ENCODE measurements at places on chromosomes 5 and 9.

GRCh38 chr5:42923710-42924109, 112.0 kb upstream of the SELENOP start:
- no peak for DNase-seq

- DNase-seq: no peak
Observed at GRCh38 chr5:88298425-88298824, 29.8 kb upstream of the TMEM161B start.

GRCh38 chr9:78038620-78039300, 7.1 kb upstream of the GNAQ start:
- no peak for DNase-seq

DNA sequence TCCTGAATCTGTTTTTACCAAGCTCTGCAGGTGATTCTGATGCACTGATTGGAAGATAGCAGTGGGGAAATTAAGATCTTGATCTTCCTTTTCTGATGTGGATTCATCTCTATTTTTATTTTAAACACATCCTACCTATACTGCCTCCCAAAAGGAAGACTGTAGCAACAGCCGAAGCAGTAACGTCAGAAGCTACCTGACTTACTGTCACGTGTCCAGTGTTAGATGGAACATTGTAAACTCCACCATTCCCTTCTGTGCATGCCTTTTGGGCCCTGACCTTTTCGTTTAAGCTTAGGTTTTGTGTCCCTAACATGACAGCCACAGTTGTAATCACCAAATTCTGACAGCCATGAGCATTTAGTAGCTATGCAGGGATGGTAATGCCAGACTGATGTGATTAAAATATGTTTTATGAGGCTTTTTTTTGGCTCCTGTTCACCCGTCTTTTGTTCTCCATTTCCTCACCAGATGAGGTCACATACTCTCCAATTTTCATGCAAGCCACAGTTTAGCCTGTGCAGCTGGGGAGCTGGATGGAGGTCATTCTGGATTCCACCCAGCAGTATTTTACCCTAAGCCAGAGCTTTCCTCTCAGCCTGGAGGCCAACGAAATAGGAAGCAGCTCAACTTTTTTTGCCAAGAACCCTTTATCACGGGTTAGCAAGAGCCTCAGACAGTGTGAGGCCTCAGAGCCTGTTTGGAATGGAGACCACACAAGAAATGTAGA, 15.6 kb upstream of the FOXD1 start:
- no peak for DNase-seq

DNA sequence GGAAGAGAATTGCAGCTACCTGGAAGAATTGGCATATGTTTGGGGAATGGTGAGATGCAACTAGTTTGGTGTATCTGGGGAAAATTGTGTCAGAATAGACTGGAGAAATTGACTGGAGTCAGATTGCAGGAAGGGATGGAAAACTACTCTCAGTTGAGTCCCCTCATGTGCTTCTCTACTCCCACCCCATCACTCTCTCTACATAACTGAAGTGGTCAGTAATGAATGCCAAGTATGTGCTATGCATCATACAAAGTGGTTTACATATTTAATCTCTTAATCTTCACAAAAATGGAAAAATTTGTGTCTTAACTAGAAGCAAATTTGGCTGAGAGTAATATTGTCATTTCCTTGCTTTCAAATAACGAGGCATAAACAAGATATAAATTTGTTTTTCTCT, 146.4 kb upstream of the TNC start:
- DNase-seq: no peak

DNA sequence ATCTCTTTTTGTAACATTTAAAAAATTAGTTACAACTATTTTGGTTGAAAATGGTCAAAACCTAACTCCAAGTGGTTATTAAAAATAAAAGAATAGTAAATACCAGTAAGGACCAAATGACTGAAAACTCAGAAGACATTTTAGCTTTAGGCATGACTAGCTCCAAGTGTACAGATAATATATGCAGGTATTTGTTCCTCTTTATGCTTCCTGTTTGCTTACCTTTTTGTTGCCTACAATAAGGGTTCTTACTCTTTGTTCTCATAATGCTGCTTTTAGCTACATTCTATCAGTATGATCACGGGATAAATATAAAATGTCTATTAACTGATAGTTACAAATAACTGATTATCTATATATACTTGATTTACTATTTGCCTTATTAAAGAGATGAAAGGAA, 259.6 kb downstream of the CDH12 start:
- no peak for DNase-seq

GRCh38 chr9:77510666-77511065, 137.5 kb downstream of the GNA14 start:
- DNase-seq: no peak

- peak; percentile 57 for DNase-seq
Observed at GRCh38 chr9:37998881-37999587, 70.0 kb downstream of the SHB start.

DNA sequence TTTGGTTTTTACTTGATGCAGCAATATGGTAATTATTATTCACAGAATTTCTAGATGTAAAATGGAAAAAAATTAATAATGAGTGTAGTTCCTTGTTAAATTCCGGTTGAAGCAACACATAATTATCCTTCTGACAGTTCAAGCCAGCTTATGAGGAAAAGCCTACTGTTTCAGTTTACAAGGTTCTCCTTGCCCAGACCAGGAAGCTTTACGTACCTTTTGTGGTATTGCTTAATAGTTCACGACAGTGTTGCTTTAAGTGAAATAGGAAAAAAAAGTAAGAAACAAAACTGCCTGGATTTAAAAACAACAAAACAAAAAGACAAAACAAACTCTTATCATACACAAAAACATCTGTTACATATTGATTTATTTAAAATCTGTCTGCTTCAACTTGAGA, 547.3 kb upstream of the C9orf72 start:
- no peak for DNase-seq

GRCh38 chr9:18585996-18586395, 112.0 kb downstream of the ADAMTSL1 start:
- DNase-seq: no peak

GRCh38 chr5:169534311-169534880, 49.2 kb upstream of the SPDL1 start:
- no peak for DNase-seq

DNA sequence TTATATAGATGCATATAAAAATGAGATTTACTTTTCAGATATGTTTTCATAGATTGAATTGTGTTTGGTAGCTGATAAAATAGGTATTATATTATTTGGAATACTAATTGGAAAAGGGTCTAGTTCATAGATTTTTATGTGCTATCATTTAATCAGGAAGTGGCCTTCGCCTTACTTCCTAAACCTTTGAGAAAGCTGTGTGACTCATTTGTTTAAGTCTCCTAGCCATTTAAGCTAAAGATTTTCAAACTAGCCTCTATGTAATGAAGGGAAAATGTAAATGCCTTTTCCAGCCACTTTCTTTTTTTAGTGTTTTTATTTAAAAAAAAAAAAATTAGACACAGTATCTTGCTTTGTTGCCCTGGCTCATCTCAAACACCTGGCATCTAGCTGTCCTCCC, 97.5 kb downstream of the DMXL1 start:
- DNase-seq: no peak

GRCh38 chr5:74685979-74686631, 1.1 kb downstream of the HEXB start:
- DNase-seq: peak; percentile 56

GRCh38 chr5:132484391-132484725, 6.2 kb downstream of the IRF1 start:
- no peak for DNase-seq

Data from CD4-positive, alpha-beta T cell treated with Interleukin-15 for 1 hour (primary cell).